ENCODE measurements at places on chromosomes 3 and 15. TPM values are rescaled to one million over a fixed set of nuclear protein-coding genes. Genes with fewer than 3 reads are reported as not detected.

Gene ZNF502
- 1.7 TPM for total RNA-seq

GRCh38 chr3:150117076-150117475, 146.4 kb upstream of the PFN2 start:
- no peak overlapping the region for H3K4me3 ChIP-seq
- H3K27ac ChIP-seq: no peak overlapping the region
- no peaks in the 10 kb centered on the region for H3K27me3 ChIP-seq
- no peak for DNase-seq

DNA sequence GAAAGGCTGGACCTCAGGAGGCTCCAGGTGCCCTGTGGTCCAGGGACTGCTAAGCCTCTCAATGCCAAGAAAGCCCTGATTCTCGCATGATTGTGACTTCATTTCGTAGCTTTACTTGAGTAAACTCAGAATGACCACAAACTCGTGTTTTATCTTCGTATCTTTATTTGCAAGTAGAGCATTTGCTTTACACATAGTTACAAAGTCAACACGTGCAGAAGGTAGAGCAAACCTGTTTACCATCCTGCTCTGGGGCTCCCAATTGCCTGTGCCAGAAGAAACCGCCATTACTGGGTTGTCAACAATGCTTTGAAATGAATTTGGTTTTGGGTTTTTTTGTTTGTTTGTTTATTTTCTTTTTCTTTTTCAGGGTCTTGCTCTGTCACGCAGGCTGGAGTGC, 5.8 kb upstream of the MESP1 start:
- H3K36me3 ChIP-seq: no peaks in the 10 kb centered on the region
- H3K4me1 ChIP-seq: peaks cover 14% of the 10 kb centered on the region
- H3K27me3 ChIP-seq: no peaks in the 10 kb centered on the region
- no peak overlapping the region for H3K27ac ChIP-seq

DNA sequence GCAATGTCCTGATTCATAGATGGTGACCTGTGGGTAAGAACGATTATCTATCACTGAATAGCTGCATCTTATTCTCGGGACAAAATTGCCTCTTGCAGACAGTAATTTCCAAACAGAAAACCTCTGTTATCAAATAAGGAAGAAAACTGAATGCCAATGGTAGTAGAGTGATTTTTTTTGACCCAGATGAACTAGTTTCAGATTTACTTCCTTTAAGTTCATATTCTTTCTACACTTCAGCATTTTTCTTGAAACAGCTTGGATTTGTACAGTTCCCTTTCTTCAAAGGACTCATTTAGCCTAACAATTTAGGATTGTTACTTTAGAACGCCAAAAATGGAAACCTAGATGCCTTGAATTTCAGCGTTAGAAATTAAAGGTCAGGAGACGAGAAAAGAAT, 14.6 kb downstream of the ETV5 start:
- H3K27me3 ChIP-seq: no peaks in the 10 kb centered on the region
- no peak overlapping the region for H3K4me3 ChIP-seq
- DNase-seq: no peak
- no peaks in the 10 kb centered on the region for H3K36me3 ChIP-seq
- no peak overlapping the region for H3K27ac ChIP-seq

GRCh38 chr3:140832883-140833282, 108.8 kb upstream of the SLC25A36 start:
- no peak for DNase-seq
- no peaks in the 10 kb centered on the region for H3K36me3 ChIP-seq
- no peaks in the 10 kb centered on the region for H3K27me3 ChIP-seq
- H3K27ac ChIP-seq: no peak overlapping the region

DNA sequence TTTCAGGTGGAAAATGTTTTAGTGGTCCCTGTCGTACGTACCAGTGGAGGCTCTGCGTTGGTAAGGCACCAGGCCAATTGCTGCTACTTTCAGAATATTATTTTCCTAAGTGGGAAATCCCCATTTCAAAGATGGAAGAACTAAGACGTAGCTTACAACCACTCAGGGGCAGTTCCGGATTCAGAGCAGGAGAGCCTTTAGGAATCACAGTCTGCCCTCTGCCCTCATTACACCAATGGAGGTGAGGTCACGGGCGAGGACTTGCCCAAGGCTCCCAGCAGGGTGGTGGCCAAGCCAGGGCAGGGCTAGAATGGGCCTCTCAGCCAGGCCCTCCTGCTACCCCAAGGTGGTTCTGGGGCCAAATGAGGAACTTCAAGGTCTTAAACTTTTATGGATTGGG, 72.6 kb downstream of the RASGRF1 start:
- no peaks in the 10 kb centered on the region for H3K4me1 ChIP-seq
- no peak overlapping the region for H3K27ac ChIP-seq
- no peaks in the 10 kb centered on the region for H3K27me3 ChIP-seq

DNA sequence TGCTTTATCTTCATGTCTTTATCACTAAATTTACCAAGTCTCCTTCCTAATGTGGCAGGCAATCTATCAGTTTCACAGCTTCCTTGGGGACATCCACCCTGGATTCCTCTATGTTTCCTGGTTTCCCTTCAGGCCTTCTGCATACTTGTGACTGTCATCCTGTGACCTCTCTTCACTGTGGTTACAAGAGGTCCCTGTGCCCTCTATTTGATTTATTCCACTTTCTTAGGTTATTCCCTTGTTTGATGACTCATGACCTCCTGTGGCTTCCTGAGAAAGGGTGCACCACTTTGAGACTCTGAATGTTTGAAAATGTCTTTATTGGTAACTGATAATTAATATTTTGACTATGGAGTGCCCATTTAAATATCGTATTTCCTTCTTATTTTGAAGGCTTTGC, 60.5 kb upstream of the KY start:
- H3K27ac ChIP-seq: no peak overlapping the region
- no peak overlapping the region for H3K4me3 ChIP-seq
- no peaks in the 10 kb centered on the region for H3K4me1 ChIP-seq
- DNase-seq: no peak
- H3K27me3 ChIP-seq: no peaks in the 10 kb centered on the region
- H3K36me3 ChIP-seq: no peaks in the 10 kb centered on the region

GRCh38 chr3:17631609-17632008, 110.8 kb downstream of the TBC1D5 start:
- no peak overlapping the region for H3K4me3 ChIP-seq
- no peaks in the 10 kb centered on the region for H3K4me1 ChIP-seq
- no peak overlapping the region for H3K27ac ChIP-seq

GRCh38 chr3:157746391-157746790, 243.2 kb upstream of the VEPH1 start:
- no peaks in the 10 kb centered on the region for H3K36me3 ChIP-seq
- no peaks in the 10 kb centered on the region for H3K27me3 ChIP-seq

Gene PARP16
- total RNA-seq: 4.0 TPM

- H3K4me1 ChIP-seq: peaks cover 1% of the 10 kb centered on the region
- no peak overlapping the region for H3K4me3 ChIP-seq
- H3K27me3 ChIP-seq: no peaks in the 10 kb centered on the region
- no peak for DNase-seq
Measured at GRCh38 chr3:6182476-6182875, 678.4 kb upstream of the GRM7 start.

Gene ZMYND10
- 0.75 TPM for total RNA-seq

Gene MESP1
- 0.14 TPM for total RNA-seq

DNA sequence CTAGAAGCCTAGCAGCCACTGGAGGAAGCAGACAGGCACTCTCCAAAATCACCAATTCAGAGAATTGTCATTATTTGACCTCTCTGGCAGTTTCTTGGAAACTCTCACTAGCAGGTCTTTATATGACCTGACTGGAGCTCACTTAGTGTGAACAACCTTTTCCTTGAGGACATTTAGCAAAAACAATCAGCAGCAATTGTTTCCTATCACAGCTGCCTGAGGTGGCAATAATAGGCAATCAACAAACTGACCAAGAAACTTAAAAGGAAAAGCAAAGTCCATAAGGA, 162.4 kb upstream of the STT3B start:
- no peaks in the 10 kb centered on the region for H3K36me3 ChIP-seq
- no peak for DNase-seq
- H3K4me3 ChIP-seq: no peak overlapping the region
- no peaks in the 10 kb centered on the region for H3K4me1 ChIP-seq
- H3K27me3 ChIP-seq: no peaks in the 10 kb centered on the region

DNA sequence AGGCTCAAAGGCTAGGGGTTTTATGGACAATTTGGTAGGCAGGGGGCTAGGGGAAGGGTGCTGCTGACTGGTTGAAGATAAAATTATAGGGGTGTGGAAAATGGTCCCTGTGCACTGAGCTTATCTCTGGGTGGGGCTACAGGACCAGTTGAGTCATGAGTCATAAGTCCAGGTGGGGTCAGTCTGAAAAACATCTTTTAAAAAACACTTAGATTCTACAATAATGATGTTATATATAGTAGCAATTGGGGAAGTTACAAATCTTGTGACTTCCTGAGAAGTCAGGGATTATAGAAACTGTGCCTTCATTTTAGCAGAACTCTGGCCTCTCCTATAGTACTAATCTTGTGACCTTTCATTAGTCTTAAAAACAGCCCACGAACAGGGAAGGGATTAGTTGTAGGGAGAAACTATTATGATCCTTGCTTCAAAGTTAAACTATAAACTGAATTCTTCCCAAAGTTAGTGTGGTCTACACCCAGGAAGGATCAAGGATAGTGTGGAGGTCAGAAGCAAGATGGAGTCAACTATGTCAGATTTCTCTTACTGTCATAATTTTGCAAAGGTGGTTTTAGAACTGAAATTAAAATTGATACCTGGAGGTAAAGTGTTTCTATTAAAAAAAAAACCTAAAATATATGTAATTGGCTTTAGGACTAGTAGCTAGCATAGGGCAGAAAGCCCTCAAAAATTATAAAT, 130.1 kb downstream of the P2RY1 start:
- H3K4me3 ChIP-seq: no peak overlapping the region
- H3K36me3 ChIP-seq: no peaks in the 10 kb centered on the region
- peaks cover 10% of the 10 kb centered on the region for H3K4me1 ChIP-seq
- H3K27ac ChIP-seq: no peak overlapping the region
- H3K27me3 ChIP-seq: no peaks in the 10 kb centered on the region
- no peak for DNase-seq

GRCh38 chr3:102722317-102722716, 287.5 kb downstream of the ZPLD1 start:
- H3K4me3 ChIP-seq: no peak overlapping the region
- no peaks in the 10 kb centered on the region for H3K36me3 ChIP-seq
- H3K27ac ChIP-seq: no peak overlapping the region
- H3K27me3 ChIP-seq: no peaks in the 10 kb centered on the region
- no peaks in the 10 kb centered on the region for H3K4me1 ChIP-seq
- DNase-seq: no peak

Gene ANKUB1
- total RNA-seq: not detected

Gene SOX14
- total RNA-seq: not detected

DNA sequence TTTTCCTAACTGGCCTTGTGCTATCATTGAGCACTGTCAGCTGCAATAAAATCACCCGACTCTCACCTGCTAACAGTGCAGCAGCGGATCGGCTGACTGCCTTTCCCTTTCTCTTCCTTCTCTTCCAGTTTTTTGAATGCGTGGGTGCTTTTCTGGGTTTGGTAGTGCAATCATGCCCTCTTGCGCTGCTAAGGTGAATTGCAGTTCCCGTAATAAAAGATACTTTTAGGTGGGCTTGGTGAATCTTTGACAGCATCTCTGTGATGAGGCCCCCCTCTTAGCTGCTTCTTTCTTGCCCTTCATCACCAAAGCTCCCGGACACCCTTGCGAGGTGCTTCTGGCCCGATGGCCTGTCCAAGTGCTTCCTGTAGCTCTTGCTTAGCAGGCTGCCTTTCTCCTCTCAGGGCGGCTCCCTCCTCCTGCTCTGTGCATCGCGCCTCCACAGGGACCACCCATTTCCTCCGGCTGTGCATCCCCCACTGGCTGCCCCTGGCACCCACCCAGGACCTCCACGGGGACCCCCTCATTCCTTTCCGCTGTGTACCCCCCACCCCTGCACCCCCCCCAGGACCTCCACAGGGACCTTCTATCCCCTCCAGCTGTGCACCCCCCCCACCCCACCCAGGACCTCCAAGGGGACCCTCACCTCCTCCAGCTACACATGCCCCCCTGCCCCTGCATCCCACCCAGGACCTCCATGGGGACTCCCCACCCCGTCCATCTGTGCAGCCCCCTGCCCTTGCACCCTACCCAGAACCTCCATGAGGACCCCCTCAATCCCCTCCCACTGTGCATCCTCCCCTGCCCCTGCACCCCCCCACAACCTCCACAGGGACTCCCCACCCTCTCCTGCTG, 50.8 kb upstream of the RPL32 start:
- H3K36me3 ChIP-seq: no peaks in the 10 kb centered on the region

Gene PARP15
- total RNA-seq: 2.8 TPM

DNA sequence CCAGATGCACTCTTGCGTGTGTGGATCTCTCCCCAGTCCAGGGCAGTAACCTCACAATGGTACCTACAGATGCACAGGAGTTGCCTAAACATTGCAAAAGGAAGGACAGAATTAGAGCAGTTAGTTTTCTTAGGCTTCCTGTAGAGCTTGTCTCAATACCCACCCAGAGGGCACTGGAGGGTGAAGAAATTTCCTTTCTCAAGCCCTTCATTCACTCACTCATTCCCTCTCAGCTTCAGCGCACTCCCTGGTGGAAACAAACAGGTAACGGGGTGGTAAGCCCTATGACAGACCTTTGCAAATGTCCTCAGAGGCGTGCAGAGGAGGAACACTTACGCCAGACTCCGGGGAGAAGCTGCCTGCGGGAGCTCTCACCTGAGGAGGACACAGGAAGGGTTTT, 267.4 kb upstream of the HES1 start:
- no peak overlapping the region for H3K27ac ChIP-seq
- no peaks in the 10 kb centered on the region for H3K27me3 ChIP-seq
- no peak overlapping the region for H3K4me3 ChIP-seq
- DNase-seq: no peak
- H3K36me3 ChIP-seq: no peaks in the 10 kb centered on the region

Gene LCTL
- not detected for total RNA-seq

- no peak overlapping the region for H3K4me3 ChIP-seq
- no peak overlapping the region for H3K27ac ChIP-seq
- no peak for DNase-seq
- no peaks in the 10 kb centered on the region for H3K27me3 ChIP-seq
Measured at GRCh38 chr3:71528816-71529215, 54.7 kb downstream of the FOXP1 start.

GRCh38 chr3:145116769-145117168, 1044.2 kb downstream of the PLOD2 start:
- H3K4me3 ChIP-seq: no peak overlapping the region
- no peak overlapping the region for H3K27ac ChIP-seq
- no peak for DNase-seq

Gene FEZF2
- not detected for total RNA-seq

DNA sequence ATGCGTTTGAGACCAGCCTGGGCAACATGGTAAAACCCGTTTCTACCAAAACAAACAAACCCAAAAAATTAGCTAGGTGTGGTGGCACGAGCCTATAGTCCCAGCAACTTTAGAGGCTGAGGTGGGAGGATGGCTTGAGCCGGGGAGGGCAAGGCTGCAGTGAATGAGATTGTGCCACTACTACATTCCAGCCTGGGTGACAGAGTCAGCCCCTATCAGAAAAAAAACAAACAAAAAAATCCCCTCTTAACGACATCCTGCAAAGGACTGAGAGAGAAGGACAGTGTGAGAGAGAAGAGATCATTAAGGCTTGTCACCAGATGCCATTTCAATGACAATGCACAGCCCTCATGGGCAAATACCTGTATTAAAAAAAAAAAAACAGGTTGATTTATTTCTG, 266.7 kb upstream of the ATP10A start:
- H3K36me3 ChIP-seq: no peaks in the 10 kb centered on the region
- H3K4me3 ChIP-seq: no peak overlapping the region
- H3K4me1 ChIP-seq: no peaks in the 10 kb centered on the region
- no peaks in the 10 kb centered on the region for H3K27me3 ChIP-seq
- no peak for DNase-seq

- DNase-seq: no peak
- H3K27me3 ChIP-seq: no peaks in the 10 kb centered on the region
- H3K27ac ChIP-seq: no peak overlapping the region
Measured at GRCh38 chr15:73049564-73050215, 2.6 kb upstream of the NEO1 start.

Data from liver (tissue), 10 donors.